Transverse colon (tissue), 4 donors: ENCODE measurements at places on chromosomes 16 and 17. TPM values are rescaled to one million over a fixed set of nuclear protein-coding genes. Genes with fewer than 3 reads are reported as not detected.

CACNG3 gene
- total RNA-seq = not detected

PVALEF gene
- total RNA-seq = not detected

ACSM2A gene
- total RNA-seq = not detected

TNFSF12 gene
- 35.2 TPM for total RNA-seq

SLC16A6 gene
- not detected for total RNA-seq

KRT33B gene
- not detected for total RNA-seq

CTRB2 gene
- not detected for total RNA-seq

GNAO1 gene
- total RNA-seq = 7.3 TPM

GRB2 gene
- total RNA-seq = 159 TPM

CDH11 gene
- 141 TPM for total RNA-seq

HIRIP3 gene
- total RNA-seq = 7.1 TPM

SNAI3 gene
- total RNA-seq = 0.27 TPM

SCIMP gene
- not detected for total RNA-seq

CDH13 gene
- 3.8 TPM for total RNA-seq

KRT36 gene
- total RNA-seq = not detected

ELMO3 gene
- 73.8 TPM for total RNA-seq

VWA3A gene
- total RNA-seq = not detected

SALL1 gene
- total RNA-seq = not detected

LRRC75A gene
- 194 TPM for total RNA-seq

HAP1 gene
- total RNA-seq = not detected

TP53TG3C gene
- not detected for total RNA-seq

DLX4 gene
- not detected for total RNA-seq

RPL27 gene
- total RNA-seq = 705 TPM

RAPGEFL1 gene
- total RNA-seq = 411 TPM

MYH2 gene
- total RNA-seq = not detected
